ENCODE measurements at places on chromosomes 2 and 18.

GRCh38 chr2:137925599-137925998 is 38.7 kb upstream of the HNMT start:
- no peak for DNase-seq

- no peak for DNase-seq
These were observed 139.6 kb downstream of the TTC32 start for GRCh38 chr2:19762142-19762541.

GRCh38 chr2:120398051-120398995 is 52.4 kb downstream of the INHBB start:
- DNase-seq, result no peak

- no peak for DNase-seq
These were observed 73.6 kb downstream of the ST6GAL2 start for GRCh38 chr2:106812383-106812782.

DNA sequence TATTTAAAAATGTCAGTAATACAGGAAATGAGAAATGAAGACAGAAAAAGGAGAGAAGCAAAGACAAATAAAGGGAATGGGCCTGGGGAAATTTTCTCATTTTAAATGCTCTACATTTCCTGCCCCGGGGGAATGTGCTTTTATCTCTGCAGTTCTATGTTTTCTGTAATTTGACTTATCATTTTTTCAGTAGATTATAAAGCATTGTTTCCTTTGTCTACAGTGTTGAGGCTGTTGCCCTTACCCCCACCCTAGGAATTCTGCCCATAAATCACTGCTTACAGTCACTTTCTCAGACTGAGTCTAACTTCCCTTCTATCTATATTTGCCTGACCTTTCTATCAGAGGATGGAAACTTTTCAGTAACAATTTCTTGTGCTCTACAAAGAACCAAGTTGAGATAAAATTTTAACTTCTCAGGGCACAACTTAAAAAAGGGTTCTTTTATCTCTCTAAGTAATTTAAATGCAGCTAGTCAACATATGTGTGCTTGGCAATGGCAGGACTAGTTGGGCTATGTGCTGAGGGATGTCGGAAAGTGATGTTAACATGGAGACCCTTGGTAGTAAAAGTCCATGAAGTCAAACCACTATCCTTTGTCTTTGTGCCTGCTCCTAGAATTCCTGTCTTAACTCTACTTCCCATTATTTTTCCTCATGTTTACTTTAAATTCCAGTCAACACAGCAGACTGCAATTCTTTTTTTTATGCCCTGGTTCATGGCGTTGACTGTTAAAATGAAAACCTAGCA is 146.5 kb upstream of the MMADHC start:
- no peak for DNase-seq

DNA sequence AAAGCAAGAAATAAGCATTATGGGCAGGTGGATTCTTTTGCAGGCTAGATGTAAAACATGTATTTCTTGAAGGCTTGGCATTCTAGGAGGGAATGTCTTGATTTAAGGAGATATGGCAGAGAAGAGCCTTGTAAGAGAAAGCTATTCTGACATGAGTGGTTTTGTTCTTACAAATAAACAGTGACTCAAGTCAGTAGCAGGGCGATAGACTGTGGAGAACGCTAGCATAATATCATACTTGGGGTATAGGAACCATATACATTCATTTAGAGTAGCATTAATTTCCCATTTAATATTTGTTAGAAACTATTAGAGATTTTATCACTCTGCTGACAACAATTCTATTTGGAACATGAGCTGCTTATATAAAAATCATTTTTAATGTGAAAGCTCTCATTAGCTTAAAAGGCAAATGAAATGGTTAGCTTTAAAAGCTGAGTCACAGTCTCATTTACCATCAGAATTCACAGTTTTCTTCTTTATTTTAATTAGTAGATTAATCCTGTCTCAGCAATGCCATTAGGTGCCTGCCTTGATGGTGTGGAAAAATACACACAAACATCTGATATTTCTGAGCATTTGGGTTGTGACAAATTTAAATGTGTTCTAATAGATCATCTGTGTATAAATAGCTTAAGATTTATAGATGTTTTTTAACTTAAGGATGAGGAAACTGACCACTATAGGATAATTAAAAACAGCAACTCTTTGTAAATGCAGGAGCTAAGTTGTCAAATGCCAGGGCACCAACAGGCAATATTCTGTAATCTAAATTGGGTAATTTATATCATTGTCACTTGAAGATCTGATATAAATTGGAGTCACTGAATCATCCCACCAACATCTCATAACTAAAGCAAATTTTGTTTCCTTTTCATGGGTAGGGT is 276.7 kb downstream of the PLCL1 start:
- DNase-seq, result no peak

- no peak for DNase-seq
These were observed 36.7 kb downstream of the ADCYAP1 start for GRCh38 chr18:941331-941730.

- no peak for DNase-seq
These were observed 160.5 kb upstream of the STK17B start for GRCh38 chr2:196331851-196332250.

GRCh38 chr2:85470850-85471800 is 52.6 kb downstream of the SH2D6 start:
- no peak for DNase-seq

DNA sequence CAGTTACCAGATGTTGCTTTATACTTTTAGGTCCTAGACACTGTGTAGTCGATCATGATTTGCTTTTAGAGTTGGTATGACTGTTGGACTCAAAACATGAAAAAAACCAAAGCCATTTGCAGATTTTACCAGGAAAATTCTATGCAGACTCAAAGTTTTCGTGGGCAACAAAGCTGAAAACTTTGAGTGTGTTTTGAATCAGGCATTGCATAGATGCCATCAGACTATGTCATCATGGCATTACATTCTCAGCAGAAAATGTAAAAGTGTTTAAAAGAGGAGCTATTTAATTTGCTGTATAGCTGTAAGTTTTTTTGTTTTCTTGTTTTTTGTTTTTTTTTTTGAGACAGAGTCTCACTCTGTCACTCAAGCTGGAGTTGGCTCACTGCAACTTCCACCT is 43.5 kb upstream of the ELAC1 start:
- DNase-seq, result no peak

- DNase-seq, result no peak
These were observed 114.8 kb downstream of the BCL11A start for GRCh38 chr2:60438653-60439052.

GRCh38 chr18:67862069-67862468 is 345.5 kb upstream of the DSEL start:
- DNase-seq, result no peak

- DNase-seq, result no peak
These were observed 382.8 kb downstream of the GPD2 start for GRCh38 chr2:156818944-156819343.

DNA sequence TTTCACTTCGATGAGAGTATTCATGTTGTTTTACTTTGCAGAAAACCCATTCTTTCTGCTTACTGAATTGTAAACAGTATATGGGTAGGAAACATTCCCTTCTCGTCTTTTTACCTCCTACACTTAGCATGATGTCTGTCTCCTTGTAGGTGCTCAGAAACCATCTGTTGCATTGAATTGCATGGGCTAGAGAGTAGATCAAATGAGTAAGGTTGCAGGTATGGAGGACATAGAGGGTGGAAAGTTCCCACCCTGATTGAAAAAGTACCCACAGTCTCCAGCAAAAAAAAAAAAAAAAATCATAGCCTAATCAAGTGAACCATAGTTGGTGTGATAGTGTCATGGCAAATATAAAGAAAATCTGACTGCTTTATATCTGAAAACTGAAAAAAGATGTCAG is 1.7 kb downstream of the CYTIP start:
- DNase-seq, result no peak

GRCh38 chr2:134245340-134245984 is 8.4 kb upstream of the MGAT5 start:
- no peak for DNase-seq

- DNase-seq, result no peak
These were observed 11.0 kb upstream of the RAB31 start for GRCh38 chr18:9697121-9697520.

- no peak for DNase-seq
These were observed 417.0 kb downstream of the ZNF521 start for GRCh38 chr18:24935008-24935407.

- DNase-seq, result no peak
These were observed 49.8 kb downstream of the PMS1 start for GRCh38 chr2:189834059-189834458.

DNA sequence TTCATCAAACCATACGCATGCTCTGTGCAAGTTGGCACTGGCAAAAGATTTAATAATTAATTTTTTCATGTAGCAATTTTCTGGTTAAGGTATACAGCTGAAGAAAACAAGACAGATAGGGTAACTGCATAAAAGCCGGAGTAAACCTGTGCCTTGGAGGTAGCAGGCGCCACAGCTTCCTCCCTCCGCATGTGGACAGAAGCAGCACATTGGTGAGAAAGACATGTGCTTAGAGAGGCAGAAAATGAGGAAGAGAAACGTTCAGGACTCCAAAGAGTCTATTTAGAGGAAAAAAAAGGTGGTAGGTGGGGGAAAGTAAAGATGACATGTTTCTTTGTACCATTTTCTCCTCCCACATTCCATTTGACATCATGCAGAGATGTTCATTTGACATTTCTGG is 9.3 kb downstream of the ST6GAL2 start:
- DNase-seq, result no peak

- no peak for DNase-seq
These were observed 141.9 kb downstream of the LYPD6B start for GRCh38 chr2:149180226-149180875.

GRCh38 chr18:48004577-48004976 is 74.1 kb upstream of the SMAD2 start:
- no peak for DNase-seq

DNA sequence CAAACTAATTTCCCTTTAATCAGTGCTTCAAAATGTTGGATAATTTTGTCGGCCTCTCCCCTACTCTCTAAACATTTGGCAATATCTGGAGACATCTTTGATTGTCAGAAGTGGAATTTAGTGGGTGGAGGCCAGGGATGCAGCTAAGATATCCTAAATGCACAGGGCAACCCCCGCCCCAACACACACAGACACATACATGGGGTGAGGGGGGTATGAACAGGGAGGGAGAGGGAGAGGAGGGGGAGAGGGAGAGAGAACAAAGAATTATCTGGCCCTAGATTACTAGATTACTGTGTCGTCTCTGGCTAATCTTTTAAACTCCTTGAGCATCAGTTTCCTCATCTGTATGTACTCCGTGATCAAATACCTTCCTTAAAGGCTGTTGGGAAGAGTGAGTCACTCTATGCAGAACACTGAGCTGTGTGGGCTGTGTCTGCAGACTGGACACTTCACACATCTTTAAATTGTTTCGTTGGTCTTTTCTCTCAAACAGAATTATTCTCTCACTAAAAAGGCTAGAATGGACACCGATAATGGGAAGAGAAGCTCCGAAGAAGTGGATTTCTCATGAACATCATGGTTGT is 2.9 kb downstream of the RNF149 start:
- no peak for DNase-seq

GRCh38 chr18:23194155-23194996 is 59.1 kb downstream of the CABLES1 start:
- DNase-seq, result no peak

GRCh38 chr18:80196528-80197320 is 50.6 kb downstream of the PARD6G start:
- DNase-seq, result no peak

DNA sequence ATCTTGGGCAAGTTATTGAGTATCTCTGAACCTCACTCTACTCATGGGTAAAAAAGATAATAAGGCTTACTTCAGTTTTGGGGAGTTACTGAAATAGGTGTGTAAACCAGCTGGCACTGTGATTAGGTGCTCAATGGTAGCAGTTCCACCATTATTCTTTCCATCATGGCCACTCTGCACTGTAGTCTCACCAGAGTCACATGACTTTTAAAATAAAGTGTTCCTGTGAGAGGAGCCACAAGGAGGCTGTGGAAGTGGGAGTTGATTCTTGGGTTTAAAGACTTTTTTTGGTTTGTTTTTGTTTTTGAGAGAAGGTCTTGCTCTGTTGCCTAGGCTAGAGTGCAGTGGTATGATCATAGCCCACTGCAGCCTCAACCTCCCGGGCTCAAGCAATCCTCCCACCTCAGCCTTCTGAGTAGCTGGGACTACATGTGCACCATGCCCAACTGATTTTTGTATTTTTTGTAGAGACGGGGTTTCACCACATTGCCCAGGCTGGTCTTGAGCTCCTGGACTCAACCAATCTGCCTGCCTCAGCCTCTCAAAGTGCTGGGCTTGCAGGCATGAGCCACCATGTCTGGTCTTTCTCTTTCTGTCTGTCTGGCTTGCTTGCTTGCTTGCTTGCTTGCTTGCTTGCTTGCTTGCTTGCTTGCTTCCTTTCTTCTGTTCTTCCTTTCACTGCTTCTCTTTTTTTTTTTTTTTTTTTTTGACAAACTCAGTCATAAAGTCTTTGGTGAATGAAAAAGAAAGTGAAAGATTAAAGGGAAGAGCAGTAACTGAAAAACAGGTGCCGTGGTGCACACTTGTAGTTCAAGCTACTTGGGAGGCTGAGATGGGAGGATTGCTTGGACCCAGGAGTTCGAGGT is 21.2 kb upstream of the ACVR1 start:
- DNase-seq, result no peak

All from cortex of kidney (tissue), 1 donor.